ENCODE measurements at places on chromosomes 5 and 9. TPM values are rescaled to one million over a fixed set of nuclear protein-coding genes. Genes with fewer than 3 reads are reported as not detected.

- no peak for DNase-seq
Measured at GRCh38 chr9:130741831-130742449, 48.4 kb downstream of the EXOSC2 start.

- peak; percentile 1 for DNase-seq
Measured at GRCh38 chr5:119537704-119538103, 85.4 kb downstream of the HSD17B4 start.

- DNase-seq: no peak
Measured at GRCh38 chr5:82586181-82586580, 308.0 kb upstream of the RPS23 start.

- no peak for DNase-seq
Measured at GRCh38 chr9:109499093-109499630, 1.1 kb upstream of the PTPN3 start.

DNA sequence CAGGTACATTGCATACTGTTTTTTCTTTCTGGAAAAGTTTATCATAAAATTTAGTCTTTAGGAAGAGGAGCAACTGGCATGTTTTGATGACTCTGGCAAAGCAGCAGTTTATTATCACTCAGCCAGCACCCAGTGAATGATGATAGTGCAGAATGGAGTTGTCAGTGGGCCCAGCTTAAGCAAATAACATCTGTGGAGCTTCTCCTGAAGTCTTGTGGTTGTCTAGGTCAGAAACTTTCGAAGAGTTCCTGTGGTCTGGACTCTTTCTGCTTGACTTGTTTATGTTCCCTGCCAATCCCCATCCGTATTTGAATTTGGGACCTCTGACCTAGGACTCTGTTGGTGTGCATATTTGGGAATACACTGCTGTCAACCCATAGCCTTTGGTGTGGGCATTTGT is 38.1 kb upstream of the C5orf47 start:
- no peak for DNase-seq

The C5orf24 gene
- total RNA-seq: 36.8 TPM

DNA sequence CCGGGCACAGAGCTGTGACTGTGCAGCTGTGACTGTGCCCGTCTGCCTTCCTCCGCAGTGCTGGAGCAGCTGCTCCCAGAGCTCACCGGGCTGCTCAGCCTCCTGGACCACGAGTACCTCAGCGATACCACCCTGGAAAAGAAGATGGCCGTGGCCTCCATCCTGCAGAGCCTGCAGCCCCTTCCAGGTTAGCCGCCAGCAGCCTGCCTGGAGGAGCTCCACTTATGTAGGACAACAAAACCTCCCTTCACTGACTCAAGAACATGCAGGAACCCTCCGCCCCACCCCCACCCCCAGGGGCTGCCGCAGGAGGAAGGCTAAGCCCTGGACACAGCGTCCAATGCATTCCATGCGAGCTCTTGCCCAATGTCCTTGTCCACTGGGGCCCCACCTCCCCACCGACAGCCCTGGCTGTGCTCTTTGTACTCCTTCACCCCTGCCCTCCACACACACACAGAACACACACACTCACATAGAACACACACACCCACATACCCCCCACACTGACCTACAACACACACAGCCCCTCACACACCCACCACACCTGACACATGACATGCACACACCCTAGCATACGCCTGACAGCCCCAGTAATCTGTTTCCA is 27.9 kb downstream of the AFAP1L1 start:
- no peak for DNase-seq

- DNase-seq: no peak
Measured at GRCh38 chr5:42502613-42503470, 79.6 kb downstream of the GHR start.

The CNTRL gene
- total RNA-seq: 6.2 TPM
